Neural progenitor cell (in vitro differentiated cells): ENCODE measurements at places on chromosomes 1 and 21. TPM values are rescaled to one million over a fixed set of nuclear protein-coding genes. Genes with fewer than 3 reads are reported as not detected.

Gene RWDD3
- 22.1 and 32.2 TPM in 2 replicates for total RNA-seq

Gene NR5A2
- total RNA-seq = 0.12 TPM in 1 of 2 replicates, not detected in the other

Gene ACTL8
- total RNA-seq = 0.15 TPM in 1 of 2 replicates, not detected in the other

Gene KANK4
- total RNA-seq = 0.40 TPM in 1 of 2 replicates, not detected in the other

Gene CEP85
- 41.4 and 54.1 TPM in 2 replicates for total RNA-seq

Gene SLC16A4
- 0.28 and 0.56 TPM in 2 replicates for total RNA-seq

Gene CRYAA
- not detected in 2 replicates for total RNA-seq

Gene CDA
- 0.64 and 0.96 TPM in 2 replicates for total RNA-seq

Gene STXBP3
- 63.8 and 89.8 TPM in 2 replicates for total RNA-seq

Gene NES
- total RNA-seq = 83.8 and 219 TPM in 2 replicates

Gene CCDC27
- not detected in 2 replicates for total RNA-seq

Gene DCST1
- not detected in 2 replicates for total RNA-seq

DNA sequence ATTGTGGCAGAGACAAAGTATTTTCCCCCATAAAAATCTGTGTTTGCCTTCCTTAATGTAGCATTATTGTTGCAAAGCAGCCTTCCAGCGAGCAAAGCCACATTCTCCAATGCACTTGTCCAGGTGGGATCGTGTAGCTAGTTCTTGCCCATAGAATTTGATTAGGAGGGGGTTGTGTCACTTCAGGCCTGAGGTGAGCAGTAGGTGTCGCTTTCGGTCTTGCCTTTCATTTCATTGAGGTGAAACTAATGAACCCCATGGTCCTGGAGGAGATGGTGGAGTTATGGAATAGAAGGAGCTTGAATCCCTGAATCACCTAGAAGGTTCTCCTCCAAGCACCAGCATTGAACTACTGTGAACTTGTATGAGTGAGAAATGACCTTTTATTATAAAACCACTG is 318.9 kb upstream of the PBX1 start:
- no peaks in the 10 kb centered on the region for H3K36me3 ChIP-seq
- no peaks in the 10 kb centered on the region for H3K27me3 ChIP-seq
- H3K27ac ChIP-seq = no peak overlapping the region
- peak; percentile 21 for DNase-seq
- no peak overlapping the region for H3K4me3 ChIP-seq

DNA sequence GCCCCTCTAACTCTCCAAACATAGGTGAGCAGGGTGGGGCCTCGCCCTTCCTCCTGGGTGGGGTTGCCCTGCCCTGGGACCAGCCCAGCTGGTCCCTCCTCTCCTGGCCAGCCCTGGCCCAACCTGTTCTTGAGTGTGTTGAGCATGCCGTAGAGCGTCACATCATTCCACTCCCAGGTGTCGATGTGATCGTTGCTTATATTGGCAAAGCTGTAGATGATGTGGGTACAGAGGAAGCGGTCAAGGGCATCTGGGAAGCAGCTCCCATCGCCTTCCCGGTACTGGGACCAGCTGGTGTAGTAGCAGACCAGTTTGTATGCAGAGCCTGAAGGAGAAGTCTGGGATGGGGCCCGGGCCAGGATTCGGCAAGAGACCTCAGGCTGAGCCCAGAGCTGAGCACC is 1.4 kb downstream of the CHI3L1 start:
- peak; percentile 17 for DNase-seq
- no peak overlapping the region for H3K27ac ChIP-seq
- H3K27me3 ChIP-seq = no peaks in the 10 kb centered on the region
- no peaks in the 10 kb centered on the region for H3K36me3 ChIP-seq
- H3K4me3 ChIP-seq = no peak overlapping the region

- H3K36me3 ChIP-seq = no peaks in the 10 kb centered on the region
- no peak overlapping the region for H3K27ac ChIP-seq
- DNase-seq = no peak
- H3K4me3 ChIP-seq = no peak overlapping the region
- no peaks in the 10 kb centered on the region for H3K27me3 ChIP-seq
Observed at GRCh38 chr1:23163395-23163794, 5.3 kb downstream of the LUZP1 start.

GRCh38 chr1:101652484-101652883 is 344.2 kb downstream of the OLFM3 start:
- no peak overlapping the region for H3K4me3 ChIP-seq
- no peaks in the 10 kb centered on the region for H3K36me3 ChIP-seq
- H3K4me1 ChIP-seq = peaks cover 5% of the 10 kb centered on the region
- H3K27ac ChIP-seq = no peak overlapping the region
- H3K27me3 ChIP-seq = no peaks in the 10 kb centered on the region

- no peaks in the 10 kb centered on the region for H3K36me3 ChIP-seq
- peaks cover 29% of the 10 kb centered on the region for H3K4me1 ChIP-seq
- no peak within 1 kb of the TSS for H3K27ac ChIP-seq
Observed at GRCh38 chr1:29235955-29236711, at the start of gene PTPRU. Gene PTPRU, plus strand, starts transcription at chr1:29236522. Its CDS starts 123 bp downstream, at chr1:29236645.

DNA sequence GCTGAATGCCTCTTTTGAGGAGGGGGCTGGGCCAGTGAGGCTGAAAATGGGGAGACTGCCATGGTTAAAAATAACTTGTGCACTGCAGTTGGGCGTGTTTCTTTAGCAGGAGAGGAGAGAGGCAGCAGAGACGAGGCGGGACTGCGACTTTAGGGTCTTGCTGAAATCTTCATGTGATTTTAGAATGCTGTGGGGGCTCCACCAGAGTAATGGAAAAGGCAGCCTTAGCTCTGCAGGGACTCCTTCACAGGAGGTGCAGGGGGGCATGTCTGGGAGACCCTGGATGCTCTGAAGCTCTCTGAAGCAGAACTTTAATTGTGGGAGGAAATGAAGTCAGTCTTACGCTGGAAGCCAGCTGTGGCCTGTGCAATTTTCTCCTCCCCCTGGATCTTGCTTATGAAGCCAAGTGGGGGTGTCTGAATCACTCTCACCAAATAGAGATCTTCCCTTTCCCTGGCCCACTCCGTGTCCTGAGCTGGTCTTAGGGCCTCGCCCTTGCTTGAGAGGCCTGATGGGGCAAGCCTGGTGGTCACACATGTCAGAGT is 60.8 kb downstream of the NDUFS5 start:
- H3K27me3 ChIP-seq = peaks cover 18% of the 10 kb centered on the region
- peaks cover 8% of the 10 kb centered on the region for H3K4me1 ChIP-seq
- H3K4me3 ChIP-seq = no peak overlapping the region
- no peaks in the 10 kb centered on the region for H3K36me3 ChIP-seq
- H3K27ac ChIP-seq = no peak overlapping the region

GRCh38 chr1:182611326-182611725 is 7.1 kb upstream of the RGS16 start:
- peaks cover 63% of the 10 kb centered on the region for H3K4me1 ChIP-seq
- peak overlapping the region; percentile 19 for H3K27ac ChIP-seq
- peaks cover 21% of the 10 kb centered on the region for H3K27me3 ChIP-seq
- H3K36me3 ChIP-seq = no peaks in the 10 kb centered on the region
- no peak for DNase-seq

- no peak overlapping the region for H3K27ac ChIP-seq
- no peaks in the 10 kb centered on the region for H3K36me3 ChIP-seq
- no peaks in the 10 kb centered on the region for H3K27me3 ChIP-seq
- no peak for DNase-seq
- no peaks in the 10 kb centered on the region for H3K4me1 ChIP-seq
Observed at GRCh38 chr21:20728691-20729090, 269.5 kb upstream of the NCAM2 start.

- peak overlapping the region; percentile 40 for H3K4me3 ChIP-seq
- no peaks in the 10 kb centered on the region for H3K36me3 ChIP-seq
- peaks cover 60% of the 10 kb centered on the region for H3K4me1 ChIP-seq
- no peaks in the 10 kb centered on the region for H3K27me3 ChIP-seq
Observed at GRCh38 chr1:23567629-23567995, 8.3 kb upstream of the ID3 start.

DNA sequence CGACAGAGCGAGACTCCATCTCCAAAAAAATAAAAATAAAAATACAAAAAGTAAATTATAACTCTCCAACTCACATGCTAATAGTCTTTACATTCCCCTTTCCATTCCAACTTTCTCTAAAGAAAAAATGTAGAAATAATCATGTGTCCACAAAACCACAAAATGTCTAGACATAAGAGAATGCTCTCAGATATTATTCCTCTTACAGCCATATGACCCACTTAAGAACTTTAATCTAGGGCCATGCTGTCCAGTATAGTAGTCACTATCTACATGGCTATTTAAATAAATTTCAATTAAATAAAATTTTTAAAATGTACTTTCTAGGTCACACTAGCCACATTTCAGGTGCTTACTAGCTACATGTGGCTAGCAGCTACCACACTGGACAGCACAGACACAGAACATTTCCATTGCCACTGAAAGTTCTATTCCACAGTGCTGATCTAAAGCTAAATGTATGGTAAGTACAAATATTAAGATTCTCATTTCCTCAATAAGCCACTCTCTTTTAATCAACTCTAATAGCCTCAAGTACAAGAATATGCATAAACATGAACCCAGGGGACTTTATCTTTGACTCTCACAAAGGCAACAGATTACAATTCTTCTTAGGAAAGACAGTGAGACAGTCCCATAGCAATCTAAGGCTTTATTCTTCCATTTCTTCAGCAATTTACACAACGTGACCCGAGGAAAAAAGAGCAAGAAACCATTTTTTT is 138.6 kb downstream of the RERE start:
- no peaks in the 10 kb centered on the region for H3K27me3 ChIP-seq
- H3K36me3 ChIP-seq = no peaks in the 10 kb centered on the region
- DNase-seq = no peak
- H3K4me3 ChIP-seq = no peak overlapping the region
- peaks cover 52% of the 10 kb centered on the region for H3K4me1 ChIP-seq
- no peak overlapping the region for H3K27ac ChIP-seq

GRCh38 chr1:78286686-78287085 is 204.1 kb upstream of the PTGFR start:
- DNase-seq = no peak
- no peaks in the 10 kb centered on the region for H3K4me1 ChIP-seq
- H3K27ac ChIP-seq = no peak overlapping the region
- H3K27me3 ChIP-seq = no peaks in the 10 kb centered on the region
- H3K36me3 ChIP-seq = no peaks in the 10 kb centered on the region
- no peak overlapping the region for H3K4me3 ChIP-seq
